Stimulated activated CD4-positive, alpha-beta T cell treated with anti-CD3 and anti-CD28 coated beads, Interleukin-4, amount 100 ng/mL, for 1 hour (primary cell): ENCODE measurements at places on chromosomes 5 and 9.

DNA sequence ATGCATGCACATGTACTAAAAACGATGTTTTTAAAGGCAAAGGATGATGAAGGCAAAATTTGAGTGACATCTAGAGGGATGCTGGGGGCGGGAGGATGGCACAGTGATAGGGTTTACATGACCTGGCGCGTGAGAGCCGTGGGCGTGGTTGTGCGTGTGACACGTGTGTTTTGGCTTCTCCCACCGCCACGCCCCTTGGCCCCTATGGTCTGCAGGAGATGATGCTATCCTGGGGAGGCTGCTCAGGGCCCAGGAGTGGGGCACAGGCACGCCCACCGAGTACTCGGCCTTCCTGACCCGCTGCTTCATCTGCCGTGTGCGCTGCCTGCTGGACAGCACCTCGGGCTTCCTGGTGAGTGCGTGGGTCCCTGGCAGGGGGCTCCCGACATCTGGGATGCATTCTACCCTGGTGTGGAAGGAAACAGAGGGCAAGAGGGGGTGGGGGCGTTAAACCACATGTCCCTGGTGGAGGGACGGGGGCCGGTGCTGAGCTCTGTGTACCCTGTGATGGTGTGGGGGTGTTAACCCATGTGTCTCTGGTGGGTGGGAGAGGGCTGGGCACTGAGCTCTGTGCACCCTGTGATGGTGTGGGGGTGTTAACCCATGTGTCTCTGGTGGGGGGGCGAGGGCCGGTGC is 19.2 kb upstream of the EXOC3 start:
- DNase-seq, result no peak

DNA sequence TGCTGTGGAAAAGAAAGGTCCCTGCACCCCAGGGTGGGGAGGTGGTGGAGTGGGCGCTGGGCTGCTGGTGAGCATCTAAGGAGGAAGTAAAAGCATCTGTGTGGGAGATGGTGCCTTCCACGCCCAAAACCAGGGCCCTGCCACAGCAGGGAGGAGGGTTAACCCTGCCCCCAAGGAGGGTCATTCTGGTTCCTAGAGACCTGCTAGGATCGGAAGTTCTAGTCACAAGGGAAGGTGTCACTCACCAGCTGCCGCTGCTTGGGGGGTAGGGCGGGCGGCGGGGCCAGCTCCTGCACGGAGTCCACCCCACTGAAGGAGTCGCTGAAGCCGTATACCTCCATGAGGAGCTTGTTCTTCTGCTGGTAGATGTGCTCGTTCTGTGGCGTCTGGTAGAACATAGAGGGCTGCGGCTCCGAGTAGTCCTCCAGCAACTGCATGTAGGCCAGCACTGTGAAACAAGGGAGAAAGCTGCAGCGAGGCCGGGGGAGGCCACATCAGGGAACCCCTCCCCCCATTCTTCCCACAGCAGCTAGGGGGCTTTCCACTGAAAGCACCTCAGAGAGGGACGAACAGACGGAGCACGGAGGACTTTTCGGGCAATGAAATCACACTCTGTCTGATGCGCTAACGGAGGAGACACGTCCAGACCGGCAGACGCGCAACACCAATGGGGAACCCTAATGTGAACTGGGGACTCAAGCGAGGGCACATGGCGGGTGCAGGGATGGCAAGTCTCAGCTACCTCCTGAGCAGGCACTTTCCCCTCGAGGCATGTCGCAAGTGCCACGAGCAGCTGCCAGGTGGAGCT is 76.4 kb downstream of the PRRT1B start:
- DNase-seq, result no peak

- no peak for DNase-seq
These were observed 1.6 kb downstream of the PIP5KL1 start for GRCh38 chr9:127928676-127929624.

- no peak for DNase-seq
These were observed at the start of gene FCN1 for GRCh38 chr9:134917431-134918373. TSS of gene FCN1 (minus strand) at chr9:134917912. CDS start at chr9:134917871, 41 bp downstream.

GRCh38 chr5:66722686-66723085 is 126.5 kb downstream of the MAST4 start:
- no peak for DNase-seq

GRCh38 chr5:153476767-153477166 is 13.7 kb upstream of the GRIA1 start:
- no peak for DNase-seq

DNA sequence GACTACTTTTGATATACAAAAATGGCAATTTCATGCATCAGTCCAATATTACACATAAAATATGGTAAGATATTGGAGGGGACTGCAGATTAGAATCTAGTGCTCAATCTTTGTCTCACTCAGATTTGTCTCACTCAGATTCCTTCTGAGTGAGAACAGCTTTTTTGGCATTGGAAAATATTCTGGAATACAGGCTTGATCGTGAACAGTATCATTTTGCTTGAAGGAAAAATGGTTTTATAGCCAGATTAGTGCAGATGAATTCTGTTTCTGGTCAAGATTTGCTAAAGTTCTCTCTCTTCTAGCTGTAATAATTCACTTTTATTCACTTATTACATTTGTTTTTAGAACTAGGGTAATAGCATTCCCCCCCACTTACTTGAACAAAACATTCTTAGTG is 51.2 kb downstream of the MAN2A1 start:
- no peak for DNase-seq

DNA sequence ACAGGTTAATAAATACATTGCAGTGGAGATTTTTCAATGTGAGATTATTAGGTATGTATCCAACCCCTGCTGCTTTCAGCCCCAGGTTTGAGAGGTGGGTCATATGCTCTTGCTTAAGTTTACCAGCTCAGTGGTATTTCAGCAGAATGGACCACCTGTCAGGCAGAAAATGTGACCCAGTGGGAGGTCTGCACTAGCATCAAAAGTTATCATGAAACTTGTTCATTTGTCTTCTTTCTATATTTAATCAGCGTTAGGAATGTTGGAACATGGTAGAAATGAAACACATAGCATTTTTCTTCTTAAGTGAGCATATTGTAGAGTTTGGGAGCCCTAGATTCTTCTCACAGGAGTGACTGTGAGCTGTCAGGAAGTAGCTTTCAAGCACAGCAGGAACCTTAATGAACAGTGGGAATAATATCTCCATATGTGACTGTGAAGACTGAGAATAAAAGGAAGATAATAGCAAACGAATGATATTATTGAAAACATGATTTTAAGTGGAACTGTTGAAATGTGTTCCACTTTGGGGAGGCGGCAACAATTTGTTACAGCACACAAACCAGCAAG is 596.9 kb upstream of the CDH6 start:
- no peak for DNase-seq

DNA sequence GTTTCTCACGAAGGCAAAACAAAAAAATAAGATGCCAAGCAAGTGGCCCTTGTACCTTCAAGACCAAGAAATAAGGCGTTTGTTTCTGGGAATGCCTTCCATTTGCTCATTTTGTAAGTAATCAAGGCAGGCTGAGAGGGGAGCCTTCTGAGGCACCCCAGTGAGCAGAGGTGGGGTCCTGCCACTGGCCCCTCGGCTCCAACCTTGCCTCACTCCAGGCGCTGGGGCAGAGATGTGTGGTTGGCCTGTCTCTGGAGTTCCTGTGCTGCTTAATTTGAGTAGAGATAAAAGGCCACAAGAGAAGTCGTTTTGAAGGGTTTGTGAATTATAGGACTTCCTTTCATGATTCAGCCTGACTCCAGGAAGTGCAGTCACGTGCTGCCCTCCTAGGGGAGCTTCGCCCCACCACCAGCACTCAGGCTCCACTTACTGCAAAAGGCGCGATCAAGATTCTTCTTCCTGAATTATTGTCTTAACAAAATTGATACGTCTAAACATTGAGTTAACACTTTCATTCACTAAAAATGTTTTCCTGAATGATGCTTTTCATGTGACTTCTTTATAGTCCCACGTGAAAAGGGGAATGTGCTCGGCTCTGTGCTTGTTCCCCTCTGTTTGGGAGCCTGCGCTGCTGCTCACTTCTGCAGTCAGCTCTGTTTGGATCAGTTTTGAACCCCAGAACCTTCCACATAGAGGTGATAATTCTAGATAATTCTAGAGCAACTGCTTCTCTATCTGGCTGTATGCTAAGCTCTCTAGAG is 13.7 kb downstream of the SYK start:
- peak; percentile 15 for DNase-seq

- DNase-seq, result no peak
These were observed 388.9 kb downstream of the HTR1A start for GRCh38 chr5:63573380-63573779.

DNA sequence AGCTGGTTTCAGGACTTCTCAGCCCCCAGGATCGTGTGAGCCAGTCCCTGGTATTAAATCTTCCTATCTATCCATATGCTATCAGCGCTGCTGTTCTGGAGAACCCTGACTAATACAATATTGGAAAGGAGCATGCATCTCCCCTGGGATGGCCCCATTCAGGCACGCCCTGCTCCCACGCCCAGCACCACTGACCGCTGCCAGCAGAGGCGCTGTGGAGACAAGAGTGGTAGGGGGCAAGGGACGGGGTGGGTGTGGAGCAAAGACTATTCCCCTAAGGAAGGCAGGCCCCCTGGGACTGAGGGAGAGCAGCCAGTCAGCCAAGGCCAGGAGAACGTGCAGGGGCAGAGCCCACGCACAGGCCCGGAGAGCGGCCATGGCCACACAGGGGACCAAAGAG is 116.0 kb downstream of the VAV2 start:
- no peak for DNase-seq

DNA sequence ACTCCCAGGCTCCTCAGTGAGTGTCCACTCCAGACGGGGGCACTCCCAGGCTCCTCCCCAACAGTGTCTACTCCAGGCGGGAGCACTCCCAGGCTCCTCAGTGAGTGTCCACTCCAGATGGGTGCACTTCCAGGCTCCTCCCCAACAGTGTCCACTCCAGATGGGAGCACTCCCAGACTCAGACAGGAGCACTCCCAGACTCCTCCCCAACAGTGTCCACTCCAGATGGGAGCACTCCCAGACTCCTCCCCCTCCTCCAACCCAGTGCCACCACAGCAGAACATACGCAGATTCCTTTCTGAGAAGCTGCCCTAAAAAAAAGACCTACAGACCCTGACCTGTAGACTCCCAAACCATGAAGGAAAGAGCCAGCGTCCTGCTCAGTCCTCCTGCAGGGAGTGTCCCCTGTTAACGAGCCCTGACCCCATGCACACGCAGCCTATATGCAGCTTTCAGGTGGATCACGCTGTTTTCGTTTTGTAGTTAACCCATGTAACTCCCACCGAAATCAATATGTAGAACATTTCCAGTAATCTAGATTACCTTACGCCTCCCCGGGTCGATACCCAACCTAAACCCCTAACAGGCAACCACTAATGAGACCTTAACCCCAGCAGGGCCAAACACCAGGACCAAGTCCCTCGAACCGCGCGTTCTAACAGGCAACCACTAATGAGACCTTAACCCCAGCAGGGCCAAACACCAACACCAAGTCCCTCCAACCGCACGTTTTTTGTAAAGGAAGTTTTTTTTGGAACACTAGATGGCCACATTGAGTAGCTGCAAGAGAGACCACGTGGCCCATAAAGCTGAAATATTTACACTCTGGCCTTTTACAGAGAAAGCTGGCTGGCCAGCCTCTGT is 15.7 kb downstream of the PNPLA7 start:
- DNase-seq, result no peak

DNA sequence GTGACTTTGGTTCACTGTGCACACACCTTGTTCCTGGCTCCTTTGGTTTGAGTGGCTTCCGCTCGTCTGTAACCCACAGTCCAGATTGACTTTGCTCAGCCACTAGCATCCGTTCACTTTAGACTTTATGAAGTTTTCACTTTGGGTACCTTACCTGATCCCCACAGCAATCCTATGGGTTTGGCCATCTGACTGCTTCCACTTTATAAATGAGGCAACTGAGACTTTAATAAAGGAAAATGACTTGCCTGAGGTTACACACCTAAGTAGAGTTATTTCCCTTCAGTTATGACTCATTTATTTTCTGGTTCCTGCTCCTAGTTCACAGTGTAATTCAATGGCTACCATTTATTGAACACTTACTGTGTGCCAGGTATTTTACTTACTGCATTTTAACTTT is 94.2 kb upstream of the SAP30L start:
- no peak for DNase-seq

DNA sequence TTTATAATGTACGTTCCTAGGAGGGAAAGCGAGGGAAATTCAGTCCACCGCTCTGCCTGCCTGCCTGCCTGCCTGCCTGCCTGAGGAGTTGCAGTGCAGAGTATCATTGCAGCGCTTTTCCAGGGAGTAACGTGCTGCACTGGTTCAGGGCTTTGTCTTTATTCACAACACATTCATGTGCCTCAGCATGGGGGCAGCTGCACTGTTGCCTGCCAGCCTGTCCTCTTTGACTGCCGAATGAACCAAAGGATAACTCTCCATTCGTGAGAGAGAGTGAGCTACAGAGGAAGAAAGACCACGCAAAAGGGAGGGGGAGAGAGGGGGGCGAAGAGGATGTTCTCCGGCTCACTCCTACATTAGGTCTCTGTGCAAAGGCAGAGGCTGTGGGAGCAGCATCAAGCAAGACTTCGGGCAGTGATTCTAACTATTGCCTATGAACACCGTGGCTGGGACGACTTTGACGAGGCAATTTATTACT is 791.2 kb downstream of the MAT2B start:
- no peak for DNase-seq

GRCh38 chr9:137034039-137034708 is 2.3 kb upstream of the FUT7 start:
- no peak for DNase-seq

DNA sequence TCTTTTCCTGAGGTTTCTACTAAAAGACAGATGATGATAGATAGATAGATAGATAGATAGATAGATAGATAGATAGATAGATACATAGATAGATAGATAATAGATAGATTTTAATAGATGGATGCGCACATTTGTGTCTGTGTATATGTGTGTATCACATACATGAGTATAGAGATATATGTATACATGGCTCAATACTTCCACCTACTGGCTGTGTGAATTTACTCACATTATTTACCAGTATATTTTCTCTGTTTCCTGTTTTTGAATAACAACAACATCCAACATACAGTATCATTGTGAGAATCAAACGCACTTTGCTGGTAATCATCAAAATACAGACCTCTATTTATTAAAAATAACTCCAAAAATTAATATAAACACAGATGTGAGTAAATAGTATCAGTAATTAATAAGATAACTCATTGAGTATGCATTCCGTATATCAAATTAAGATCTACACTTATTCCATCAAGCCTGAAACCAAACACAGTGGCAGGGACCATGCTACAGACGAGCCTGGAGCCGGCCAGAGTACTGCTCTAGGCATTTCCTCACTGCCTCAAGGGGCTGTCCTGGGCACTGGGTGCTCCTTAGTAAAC is 338.0 kb downstream of the SEMA5A start:
- no peak for DNase-seq

DNA sequence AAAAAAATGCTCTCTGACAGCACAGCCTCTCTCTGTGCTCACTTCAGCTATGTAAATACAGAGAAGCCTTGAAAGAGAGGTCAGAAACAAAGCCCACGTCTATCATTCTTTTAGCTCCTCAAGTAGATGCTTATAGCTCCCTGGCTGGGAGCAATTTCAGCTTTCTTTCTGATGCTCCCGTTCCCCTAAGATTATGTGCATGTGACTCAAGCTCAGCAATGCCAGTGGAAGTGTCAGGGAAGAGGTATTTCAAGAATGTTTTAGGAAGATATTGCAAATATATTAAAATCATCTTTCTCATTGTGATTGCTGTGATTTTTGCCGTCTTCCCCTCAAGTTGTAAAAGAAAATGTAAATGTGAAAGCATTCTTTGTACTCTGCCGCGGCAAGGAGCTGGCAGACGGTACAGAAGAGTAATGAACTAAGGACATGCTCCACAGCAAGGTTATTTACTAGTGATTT is 1353.7 kb upstream of the ACO1 start:
- DNase-seq, result no peak
